Stimulated activated naive CD8-positive, alpha-beta T cell treated with anti-CD3 and anti-CD28 coated beads, Interleukin-15, Interleukin-2, amounts not matched to agents 100 U/mL and 50 U/mL, for 24 hours (primary cell): ENCODE measurements at places on chromosomes 7 and 10.
A peak's percentile ranks its signal among the peaks of the same experiment; 100 is the strongest.

GRCh38 chr10:121064491-121064890, 213.3 kb downstream of the WDR11 start:
- no peak for DNase-seq

DNA sequence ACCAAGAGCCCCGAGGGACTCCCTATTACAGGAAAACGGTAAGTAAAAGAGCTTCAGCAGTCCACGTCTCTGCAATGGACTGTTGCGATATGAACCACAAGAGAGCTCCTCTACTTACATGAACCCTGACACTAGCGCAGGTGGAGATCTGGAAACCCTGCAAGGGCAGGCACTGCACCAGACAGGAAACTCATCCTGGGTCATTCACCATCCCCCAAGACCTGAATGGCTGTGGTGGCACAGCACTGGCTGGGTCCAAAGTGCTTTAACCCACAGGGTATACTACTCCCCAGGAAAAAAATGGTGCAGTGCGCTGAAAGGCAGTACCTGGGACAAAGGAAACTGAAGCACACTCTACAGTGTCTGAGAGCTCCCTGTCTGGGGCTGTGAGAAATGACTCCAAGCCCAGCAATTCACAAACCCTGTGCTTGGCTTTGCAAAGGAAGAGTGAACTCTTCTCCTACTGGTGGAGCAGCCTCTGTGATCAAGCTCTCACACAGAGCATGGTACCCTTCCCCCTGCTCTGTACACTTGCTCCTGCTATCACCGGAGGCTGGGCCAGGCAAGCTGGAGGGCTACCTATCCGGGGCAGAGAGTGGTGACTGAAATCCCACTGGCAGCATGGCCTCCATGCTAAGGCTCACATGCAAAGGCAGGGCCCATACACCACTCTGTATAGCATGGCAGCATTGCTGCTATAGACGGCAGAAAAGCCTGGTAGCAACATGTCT, 44.9 kb downstream of the HIBADH start:
- DNase-seq = no peak

GRCh38 chr7:158778471-158778870, 50.8 kb downstream of the ESYT2 start:
- no peak for DNase-seq

- peak; percentile 79 for DNase-seq
Measured at GRCh38 chr7:150322833-150323681, at the start of the genes ACTR3C and LRRC61. TSS of gene ACTR3C (minus strand) at chr7:150323545. CDS start at chr7:150295296, 28,249 bp downstream. TSS of gene LRRC61 (plus strand) at chr7:150323355. CDS start at chr7:150336862, 13,507 bp downstream.

DNA sequence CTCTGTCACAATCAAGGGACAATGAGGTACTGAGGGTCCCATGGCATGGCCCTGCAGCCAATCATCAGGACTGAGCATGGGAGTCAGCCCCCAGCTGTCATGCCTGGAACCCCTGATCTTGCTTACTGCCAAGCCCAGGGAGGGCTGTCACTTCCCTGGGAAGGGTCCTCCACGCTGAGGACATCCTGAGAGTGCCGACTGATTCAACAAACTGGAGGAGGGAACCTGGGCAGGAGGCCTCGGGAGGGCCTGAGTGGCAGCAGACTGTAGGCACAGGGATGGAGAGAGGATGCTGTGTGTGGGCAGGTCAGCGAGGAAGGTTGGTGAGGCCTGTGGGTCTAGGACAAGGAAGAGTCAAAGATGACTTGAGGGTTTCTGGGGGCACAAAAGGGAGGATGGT, 154.3 kb downstream of the ZNF248 start:
- no peak for DNase-seq

DNA sequence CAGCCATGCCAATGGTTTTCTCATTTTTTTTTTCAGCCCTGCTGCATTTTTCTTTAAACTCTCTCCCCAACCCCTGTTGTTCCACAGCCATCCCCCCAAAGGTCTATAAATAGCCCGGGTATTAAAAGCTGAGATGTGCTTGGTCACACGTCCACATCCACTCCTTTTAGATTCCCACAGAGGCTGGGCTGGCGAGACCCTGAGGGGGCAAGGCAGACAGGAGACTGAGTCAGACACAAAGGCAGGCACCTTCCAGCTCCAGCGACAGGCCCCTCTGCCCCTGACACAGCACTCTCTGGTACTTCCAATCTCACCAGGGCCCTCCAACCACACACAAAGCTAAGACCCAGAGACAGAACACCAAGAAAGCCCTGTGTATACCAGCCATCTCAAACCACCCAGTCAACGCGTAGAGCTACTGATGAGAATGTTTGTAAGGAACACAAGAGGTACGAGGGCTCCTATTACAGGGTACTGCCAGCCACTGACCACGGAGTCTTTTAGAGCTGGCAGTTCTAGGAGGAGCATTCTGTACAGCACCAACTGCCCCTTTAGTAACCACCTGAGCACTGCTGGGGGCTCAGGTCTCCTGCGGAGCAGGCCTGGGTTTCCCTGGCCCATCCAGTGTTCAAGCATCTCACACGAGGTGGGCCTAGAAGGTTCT, 64.2 kb upstream of the DDC start:
- DNase-seq = no peak

GRCh38 chr7:134755422-134756022, 23.9 kb upstream of the CALD1 start:
- DNase-seq = peak; percentile 56

GRCh38 chr7:21469894-21470293, 42.0 kb downstream of the SP4 start:
- no peak for DNase-seq

- no peak for DNase-seq
Measured at GRCh38 chr10:7986851-7987250, 67.6 kb upstream of the GATA3 start.

DNA sequence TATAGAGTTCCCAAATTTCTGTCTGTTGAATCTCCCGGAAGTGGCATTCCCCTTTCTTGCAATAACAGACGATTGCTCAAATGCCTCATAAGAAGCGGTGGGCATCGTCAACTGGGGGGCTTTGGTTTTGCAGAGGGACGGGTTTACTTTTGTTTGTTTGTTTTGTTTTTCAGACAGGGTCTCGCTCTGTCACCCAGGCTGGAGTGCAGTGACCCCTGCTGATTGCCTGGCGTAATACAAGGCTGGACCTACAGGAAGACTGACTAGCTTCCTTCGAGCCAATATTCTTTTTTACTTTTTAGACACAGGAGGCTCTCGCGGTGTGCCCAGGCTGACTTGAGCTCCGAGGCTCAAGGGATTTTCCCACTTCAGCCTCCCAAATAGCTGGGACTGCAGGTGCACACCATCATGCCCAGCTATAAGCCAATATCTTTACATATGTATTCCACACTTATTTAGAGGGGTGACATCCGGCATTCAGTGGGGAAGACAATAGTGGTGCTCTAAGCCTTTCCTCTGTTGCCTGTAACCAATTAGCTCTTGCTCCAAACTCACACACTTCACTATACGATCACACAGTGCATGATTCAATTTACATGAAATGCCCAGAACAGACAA, 58.1 kb downstream of the FHIP2A start:
- DNase-seq = peak; percentile 51

DNA sequence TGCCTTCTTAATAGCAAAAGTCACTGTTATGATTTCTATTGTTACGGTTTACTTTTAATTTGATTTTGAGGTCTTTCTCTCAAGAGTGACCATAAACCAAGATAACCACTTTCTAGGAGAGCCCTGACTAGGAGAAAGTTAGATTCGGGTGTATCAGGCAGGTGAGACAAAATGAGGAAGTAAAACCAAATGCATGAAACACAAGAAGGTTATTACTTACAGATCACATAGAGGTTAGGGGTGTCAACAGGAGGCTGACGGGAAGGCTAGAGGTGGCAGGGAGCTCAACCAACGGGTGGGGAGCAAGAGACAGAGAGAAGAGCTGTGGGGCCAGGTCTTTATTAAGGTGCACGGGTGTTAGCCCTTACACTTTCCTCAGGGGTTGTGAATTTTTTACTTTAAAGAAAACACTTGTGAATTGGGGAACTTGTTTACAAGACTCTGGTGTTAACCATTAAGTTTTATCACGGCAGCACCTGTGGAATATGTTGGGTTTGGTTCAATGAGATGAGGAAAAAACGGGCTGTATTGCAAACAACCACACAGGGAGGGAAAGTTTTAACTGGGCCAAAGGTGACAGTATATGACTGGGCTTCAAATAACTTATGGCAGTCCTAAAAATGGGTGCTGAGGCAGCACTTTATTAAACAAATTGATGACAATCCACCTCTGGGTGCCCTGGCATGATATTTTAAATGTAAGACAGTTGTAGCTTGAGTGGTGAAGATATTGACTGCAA, 154.9 kb downstream of the SDHAF3 start:
- no peak for DNase-seq

GRCh38 chr7:50509459-50509858, 55.7 kb downstream of the DDC start:
- DNase-seq = no peak

DNA sequence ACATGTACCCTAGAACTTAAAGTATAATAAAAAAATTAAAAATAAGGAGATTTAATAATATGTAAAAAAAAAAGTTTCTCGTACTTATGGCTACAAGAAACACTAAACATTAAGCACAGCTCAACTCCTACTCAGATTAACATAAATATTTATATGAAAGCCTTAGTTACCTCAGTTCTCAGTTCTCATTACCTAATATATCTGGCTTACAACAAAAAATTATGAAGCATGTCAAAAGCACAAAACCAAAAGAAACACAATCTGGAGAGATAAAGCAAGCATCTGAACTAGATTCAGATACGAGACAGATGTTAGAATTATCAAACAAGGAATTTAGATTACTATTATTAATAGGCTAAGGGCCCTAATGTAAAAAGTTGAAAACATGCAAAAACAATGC, 40.1 kb downstream of the RNF133 start:
- DNase-seq = no peak

- no peak for DNase-seq
Measured at GRCh38 chr7:48837266-48837665, 87.1 kb upstream of the CDC14C start.

- no peak for DNase-seq
Measured at GRCh38 chr10:111837985-111838384, 345.6 kb downstream of the GPAM start.

GRCh38 chr10:120278069-120278468, 179.0 kb upstream of the PLPP4 start:
- DNase-seq = no peak

GRCh38 chr10:76354212-76354738, 922.9 kb downstream of the LRMDA start:
- DNase-seq = no peak

GRCh38 chr10:77041636-77042258, 595.9 kb downstream of the KCNMA1 start:
- no peak for DNase-seq

DNA sequence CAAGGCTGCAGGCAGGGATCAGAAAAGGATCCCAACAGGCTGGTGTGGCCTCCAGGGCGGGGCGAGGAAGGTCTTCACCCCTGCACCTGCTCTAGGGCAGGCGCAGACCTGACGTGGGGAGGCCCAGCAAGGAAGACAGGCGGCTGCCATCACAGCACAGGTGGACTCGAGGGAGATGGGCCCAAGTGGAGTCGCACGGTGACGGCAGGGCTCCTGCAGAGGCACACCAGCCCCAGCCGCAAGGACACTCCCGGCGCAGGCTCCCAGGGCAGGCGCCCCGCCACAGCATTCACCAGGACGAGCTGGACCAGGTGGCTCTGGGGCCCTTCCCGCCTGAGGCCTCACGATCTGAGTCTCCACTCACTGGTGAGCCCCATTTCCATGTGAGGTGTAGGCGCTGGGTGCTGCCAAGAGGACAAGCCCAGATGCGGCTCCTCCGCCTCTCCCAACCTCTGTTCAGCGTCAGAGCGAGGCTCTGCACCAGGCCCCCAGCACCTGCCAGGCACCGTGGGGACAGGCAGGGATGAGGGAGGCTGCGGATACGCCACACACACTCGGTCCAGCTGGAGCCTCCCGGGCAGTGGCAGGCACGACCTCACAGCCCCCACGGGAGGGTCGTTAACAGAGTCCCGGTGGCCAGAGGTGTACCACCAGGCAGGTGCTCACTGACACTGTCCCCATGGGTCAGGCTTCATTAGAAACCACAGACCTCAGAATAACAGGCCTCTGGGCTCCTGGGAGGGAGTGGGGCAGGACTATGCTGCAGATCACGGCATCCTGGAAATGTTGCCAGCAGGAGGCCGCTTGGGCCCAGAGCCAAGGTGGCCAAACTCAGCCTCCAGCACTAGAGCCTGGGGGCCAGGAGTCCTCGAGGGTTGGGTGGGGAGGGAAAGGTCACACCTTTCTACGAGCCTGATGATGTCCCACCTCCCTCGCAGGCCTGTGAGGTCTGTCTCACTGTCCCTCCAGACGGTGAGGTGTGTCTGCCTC, 111.6 kb downstream of the MAD1L1 start:
- no peak for DNase-seq

DNA sequence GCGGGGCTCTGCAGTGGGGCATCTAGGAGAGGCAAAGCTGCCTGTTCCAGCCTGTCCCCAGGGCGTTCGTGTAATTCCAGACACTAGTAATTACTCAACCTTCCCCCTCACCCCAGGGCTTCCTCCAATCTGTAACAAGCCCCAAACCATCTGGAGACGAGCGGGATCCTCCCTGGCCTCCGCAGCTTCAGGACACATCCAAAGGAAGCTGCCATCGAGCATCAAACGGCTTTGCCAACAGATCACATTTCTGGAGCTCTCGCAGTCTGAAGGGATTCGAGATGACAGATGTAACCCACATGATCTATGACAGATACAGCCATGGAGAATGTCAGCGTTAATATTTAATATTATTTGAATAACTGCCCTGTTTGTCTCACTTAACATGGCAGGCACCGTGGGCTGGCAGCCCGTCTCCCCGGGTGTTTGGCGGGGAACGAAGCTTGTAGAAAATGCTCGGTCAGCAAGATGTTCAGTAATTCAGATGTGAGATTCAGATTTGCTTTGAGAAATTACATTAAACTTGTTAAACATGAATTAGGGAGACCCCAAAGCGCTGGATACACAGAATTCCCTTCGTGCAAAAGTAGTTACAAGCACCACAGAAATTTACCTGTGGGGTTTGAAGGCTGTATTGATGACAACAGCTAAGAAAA, 108.5 kb upstream of the C7orf33 start:
- DNase-seq = no peak

- no peak for DNase-seq
Measured at GRCh38 chr7:86950360-86950759, 109.1 kb downstream of the ELAPOR2 start.

- no peak for DNase-seq
Measured at GRCh38 chr10:6071181-6072175, 9.3 kb upstream of the IL2RA start.

DNA sequence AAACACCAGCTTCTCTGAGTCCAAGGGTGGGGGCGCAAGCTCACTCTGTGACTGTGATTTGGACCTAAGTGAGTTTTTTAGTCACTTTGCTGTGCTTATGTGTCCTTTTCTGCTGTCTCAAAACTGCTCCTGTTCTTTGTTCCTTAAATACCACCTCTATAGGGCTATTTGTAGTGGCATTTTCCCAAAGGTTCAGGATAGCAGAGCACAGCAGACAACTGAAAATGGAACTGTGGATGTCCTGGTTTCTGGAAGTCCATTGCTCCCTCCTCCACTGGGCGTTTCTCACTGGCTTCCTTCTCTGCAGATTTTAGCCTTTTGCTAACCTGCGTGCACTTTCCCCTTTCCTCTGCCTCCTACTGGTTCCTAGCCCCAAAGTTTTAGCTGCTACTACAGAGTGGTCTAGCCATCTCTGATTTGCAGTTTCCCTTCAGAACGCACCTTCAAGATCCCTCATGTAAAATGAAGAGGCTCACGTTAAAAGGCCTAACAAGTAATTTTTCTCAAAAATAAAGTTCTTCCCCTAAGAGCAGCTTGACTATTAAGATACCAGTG, 25.6 kb downstream of the BLVRA start:
- no peak for DNase-seq

GRCh38 chr7:79332091-79332490, 121.4 kb downstream of the MAGI2 start:
- no peak for DNase-seq
